Progenitor cell of endocrine pancreas (in vitro differentiated cells): ENCODE measurements at places on chromosomes 4 and X.

- H3K4me1 ChIP-seq, result peaks cover 18% of the 10 kb centered on the region
- no peak overlapping the region for H3K4me3 ChIP-seq
- peaks cover 8% of the 10 kb centered on the region for H3K36me3 ChIP-seq
Measured at GRCh38 chrX:23900220-23900797, 7.4 kb downstream of the APOO start.

DNA sequence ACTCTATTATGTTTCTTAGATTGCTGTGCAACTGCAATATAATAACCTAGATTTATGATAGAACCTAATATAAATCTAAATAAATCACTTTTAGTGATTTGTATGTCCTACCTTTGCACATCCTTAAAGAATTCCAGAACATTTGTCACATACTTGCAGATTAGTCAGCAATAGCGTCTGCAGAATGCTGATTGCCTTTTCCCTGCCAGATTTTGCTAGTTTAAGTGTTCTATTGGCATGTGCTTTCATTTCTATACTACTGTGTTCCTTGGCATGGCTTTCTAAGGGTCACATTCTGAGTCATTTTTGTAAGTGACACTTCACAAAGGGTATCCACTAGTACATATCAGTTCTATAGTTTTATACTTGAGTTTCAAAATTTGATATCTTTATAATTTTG, 303.1 kb upstream of the GIMD1 start:
- no peaks in the 10 kb centered on the region for H3K36me3 ChIP-seq
- no peaks in the 10 kb centered on the region for H3K27me3 ChIP-seq
- H3K4me1 ChIP-seq, result no peaks in the 10 kb centered on the region
- DNase-seq, result no peak
- no peak overlapping the region for H3K27ac ChIP-seq
- H3K4me3 ChIP-seq, result no peak overlapping the region

- H3K27me3 ChIP-seq, result peaks cover 3% of the 10 kb centered on the region
- peaks cover 6% of the 10 kb centered on the region for H3K4me1 ChIP-seq
- no peak overlapping the region for H3K27ac ChIP-seq
- H3K4me3 ChIP-seq, result no peak overlapping the region
Measured at GRCh38 chr4:81523672-81524327, 52.1 kb upstream of the RASGEF1B start.

- H3K4me3 ChIP-seq, result no peak overlapping the region
- peaks cover 4% of the 10 kb centered on the region for H3K27me3 ChIP-seq
- H3K36me3 ChIP-seq, result peaks cover 2% of the 10 kb centered on the region
- H3K4me1 ChIP-seq, result no peaks in the 10 kb centered on the region
Measured at GRCh38 chr4:108543359-108543968, 76.9 kb upstream of the RPL34 start.

GRCh38 chrX:104929324-104929723, 291.2 kb downstream of the TEX13A start:
- H3K27ac ChIP-seq, result no peak overlapping the region
- peaks cover 6% of the 10 kb centered on the region for H3K4me1 ChIP-seq
- no peak overlapping the region for H3K4me3 ChIP-seq
- H3K36me3 ChIP-seq, result no peaks in the 10 kb centered on the region
- H3K27me3 ChIP-seq, result no peaks in the 10 kb centered on the region
- DNase-seq, result no peak

GRCh38 chrX:38335382-38335781, 8.1 kb upstream of the RPGR start:
- no peak for DNase-seq
- no peaks in the 10 kb centered on the region for H3K4me1 ChIP-seq
- no peaks in the 10 kb centered on the region for H3K36me3 ChIP-seq
- H3K4me3 ChIP-seq, result no peak overlapping the region
- H3K27me3 ChIP-seq, result no peaks in the 10 kb centered on the region

GRCh38 chr4:15525080-15525479, 55.4 kb downstream of the CC2D2A start:
- no peak overlapping the region for H3K4me3 ChIP-seq
- H3K27me3 ChIP-seq, result no peaks in the 10 kb centered on the region
- peak overlapping the region; percentile 7 for H3K27ac ChIP-seq
- H3K4me1 ChIP-seq, result peaks cover 2% of the 10 kb centered on the region
- no peak for DNase-seq

- H3K27me3 ChIP-seq, result no peaks in the 10 kb centered on the region
- H3K4me3 ChIP-seq, result no peak overlapping the region
- no peak for DNase-seq
- H3K4me1 ChIP-seq, result no peaks in the 10 kb centered on the region
Measured at GRCh38 chrX:129590596-129590995, 50.5 kb downstream of the OCRL start.

GRCh38 chr4:145734576-145735346, 54.8 kb downstream of the C4orf51 start:
- no peaks in the 10 kb centered on the region for H3K36me3 ChIP-seq
- no peaks in the 10 kb centered on the region for H3K27me3 ChIP-seq
- H3K4me3 ChIP-seq, result no peak overlapping the region
- H3K27ac ChIP-seq, result peak overlapping the region; percentile 77

DNA sequence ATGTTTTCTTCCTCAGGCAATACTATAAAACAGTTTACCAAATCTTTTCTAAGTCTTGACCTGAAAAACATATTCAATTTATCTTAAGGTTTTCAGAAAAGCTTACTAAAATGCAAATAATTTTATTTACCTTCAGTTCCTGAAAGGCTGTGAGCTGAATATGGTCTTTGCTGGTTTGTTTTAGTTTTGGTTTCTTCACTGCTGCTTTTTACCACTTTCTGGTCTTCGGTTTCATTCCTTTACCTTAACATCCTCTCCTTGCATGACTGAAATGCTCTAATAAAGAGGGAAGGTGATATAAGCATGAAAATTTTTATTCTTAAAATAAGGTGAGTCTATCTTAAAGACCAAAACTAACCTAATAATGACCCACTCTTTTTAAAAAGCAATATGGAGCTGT, 97.1 kb upstream of the NRK start:
- H3K36me3 ChIP-seq, result no peaks in the 10 kb centered on the region
- H3K27ac ChIP-seq, result no peak overlapping the region
- DNase-seq, result no peak
- no peaks in the 10 kb centered on the region for H3K27me3 ChIP-seq
- H3K4me1 ChIP-seq, result peaks cover 4% of the 10 kb centered on the region
- no peak overlapping the region for H3K4me3 ChIP-seq

- no peak for DNase-seq
- H3K4me1 ChIP-seq, result peaks cover 16% of the 10 kb centered on the region
- H3K27ac ChIP-seq, result no peak overlapping the region
- H3K4me3 ChIP-seq, result no peak overlapping the region
- H3K27me3 ChIP-seq, result peaks cover 7% of the 10 kb centered on the region
- no peaks in the 10 kb centered on the region for H3K36me3 ChIP-seq
Measured at GRCh38 chr4:165204462-165204830, 2.9 kb upstream of the KLHL2 start.

DNA sequence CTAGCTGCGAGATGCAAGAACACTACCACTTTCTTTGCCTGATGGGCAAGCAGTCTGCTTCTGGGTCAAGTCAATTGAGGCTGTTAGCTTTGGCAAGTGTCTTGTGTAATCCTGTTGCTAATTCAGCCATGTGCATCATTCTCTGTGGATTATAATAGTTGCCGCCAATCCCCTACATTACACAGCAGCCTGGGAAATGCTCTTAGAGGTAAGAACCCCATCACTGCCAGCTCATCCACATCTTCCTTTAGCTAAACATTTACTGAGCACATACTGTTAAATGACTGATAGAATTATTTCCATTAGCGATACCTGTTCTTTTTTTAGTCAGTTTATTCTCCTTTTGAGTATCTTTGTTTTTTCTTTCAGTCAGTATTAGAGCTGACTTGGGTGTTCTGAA, 116.2 kb downstream of the CBR4 start:
- DNase-seq, result no peak
- H3K36me3 ChIP-seq, result peaks cover 41% of the 10 kb centered on the region
- no peak overlapping the region for H3K4me3 ChIP-seq
- no peak overlapping the region for H3K27ac ChIP-seq
- H3K27me3 ChIP-seq, result no peaks in the 10 kb centered on the region
- H3K4me1 ChIP-seq, result no peaks in the 10 kb centered on the region

GRCh38 chrX:1181170-1181569, 31.3 kb downstream of the CRLF2 start:
- peaks cover 2% of the 10 kb centered on the region for H3K4me1 ChIP-seq
- H3K27me3 ChIP-seq, result no peaks in the 10 kb centered on the region
- H3K36me3 ChIP-seq, result no peaks in the 10 kb centered on the region
- no peak overlapping the region for H3K27ac ChIP-seq

GRCh38 chr4:128225148-128225547, 62.5 kb downstream of the PGRMC2 start:
- H3K4me1 ChIP-seq, result peaks cover 17% of the 10 kb centered on the region
- no peak overlapping the region for H3K4me3 ChIP-seq
- H3K27me3 ChIP-seq, result no peaks in the 10 kb centered on the region

DNA sequence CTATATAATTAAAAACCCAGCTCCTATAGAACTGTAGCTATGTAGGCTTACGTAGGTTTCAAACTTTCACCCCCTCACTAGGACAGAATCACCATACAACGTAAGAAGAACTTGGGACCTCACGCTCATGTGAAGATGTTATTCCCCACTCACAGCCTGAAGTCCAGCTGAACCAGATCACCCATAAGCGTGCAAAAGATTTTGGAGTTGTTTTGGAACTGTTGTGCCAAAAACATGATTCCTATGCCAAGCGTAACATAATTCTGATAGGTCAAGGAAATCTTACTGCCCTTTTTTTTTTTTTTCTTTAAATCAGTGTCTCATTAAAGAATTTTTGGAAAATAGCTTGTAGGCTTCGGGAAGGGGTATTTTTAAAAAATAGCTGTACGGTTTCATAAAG, 57.0 kb downstream of the LCORL start:
- no peaks in the 10 kb centered on the region for H3K27me3 ChIP-seq
- peaks cover 1% of the 10 kb centered on the region for H3K36me3 ChIP-seq

DNA sequence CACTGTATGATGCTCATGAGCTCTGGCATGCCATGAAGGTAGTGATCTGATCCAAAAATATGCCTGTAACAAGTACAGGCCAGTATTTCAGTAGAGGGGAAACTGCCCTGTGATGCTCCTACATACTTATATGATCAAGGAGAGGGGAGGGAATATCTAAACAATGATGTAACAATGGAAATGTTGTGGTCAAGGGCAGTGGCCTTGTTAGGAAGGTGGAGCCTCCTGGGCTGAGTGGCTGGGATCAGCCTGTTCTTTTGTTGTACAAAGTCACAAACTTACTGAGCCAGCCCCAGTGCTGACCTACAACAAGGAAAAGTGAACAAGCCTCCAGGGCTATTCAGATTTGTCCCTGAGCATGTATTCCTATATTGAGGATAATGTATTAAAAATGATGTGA, 70.3 kb downstream of the ANXA10 start:
- no peak overlapping the region for H3K4me3 ChIP-seq
- H3K4me1 ChIP-seq, result peaks cover 7% of the 10 kb centered on the region
- no peaks in the 10 kb centered on the region for H3K36me3 ChIP-seq
- no peak overlapping the region for H3K27ac ChIP-seq
- no peak for DNase-seq

DNA sequence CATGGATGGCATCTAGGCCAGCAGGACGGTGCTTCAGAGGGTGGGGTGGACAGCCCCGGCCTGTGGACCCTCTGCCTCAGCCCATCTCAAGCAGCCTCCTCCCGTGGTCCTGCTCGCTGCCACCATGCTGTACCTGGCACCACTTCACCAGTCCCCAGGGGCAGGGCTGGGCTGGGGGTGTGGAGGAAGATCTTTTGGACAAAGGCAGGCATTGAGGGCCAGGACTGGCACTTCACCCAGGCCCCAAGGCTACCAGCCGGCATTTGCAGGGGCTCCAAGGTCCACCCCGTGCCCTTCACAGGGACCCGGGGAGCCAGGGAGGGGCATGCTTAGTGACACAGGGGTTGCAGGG, 713 bp downstream of the PLXNB3 start:
- H3K4me3 ChIP-seq, result no peak overlapping the region
- H3K27me3 ChIP-seq, result peaks cover 3% of the 10 kb centered on the region
- no peak for DNase-seq
- H3K36me3 ChIP-seq, result no peaks in the 10 kb centered on the region
- H3K27ac ChIP-seq, result no peak overlapping the region
- H3K4me1 ChIP-seq, result peaks cover 2% of the 10 kb centered on the region

GRCh38 chr4:3775005-3775404, 8.8 kb downstream of the ADRA2C start:
- peaks cover 35% of the 10 kb centered on the region for H3K27me3 ChIP-seq
- no peak overlapping the region for H3K4me3 ChIP-seq
- no peak overlapping the region for H3K27ac ChIP-seq
- H3K4me1 ChIP-seq, result peaks cover 2% of the 10 kb centered on the region
- DNase-seq, result no peak

DNA sequence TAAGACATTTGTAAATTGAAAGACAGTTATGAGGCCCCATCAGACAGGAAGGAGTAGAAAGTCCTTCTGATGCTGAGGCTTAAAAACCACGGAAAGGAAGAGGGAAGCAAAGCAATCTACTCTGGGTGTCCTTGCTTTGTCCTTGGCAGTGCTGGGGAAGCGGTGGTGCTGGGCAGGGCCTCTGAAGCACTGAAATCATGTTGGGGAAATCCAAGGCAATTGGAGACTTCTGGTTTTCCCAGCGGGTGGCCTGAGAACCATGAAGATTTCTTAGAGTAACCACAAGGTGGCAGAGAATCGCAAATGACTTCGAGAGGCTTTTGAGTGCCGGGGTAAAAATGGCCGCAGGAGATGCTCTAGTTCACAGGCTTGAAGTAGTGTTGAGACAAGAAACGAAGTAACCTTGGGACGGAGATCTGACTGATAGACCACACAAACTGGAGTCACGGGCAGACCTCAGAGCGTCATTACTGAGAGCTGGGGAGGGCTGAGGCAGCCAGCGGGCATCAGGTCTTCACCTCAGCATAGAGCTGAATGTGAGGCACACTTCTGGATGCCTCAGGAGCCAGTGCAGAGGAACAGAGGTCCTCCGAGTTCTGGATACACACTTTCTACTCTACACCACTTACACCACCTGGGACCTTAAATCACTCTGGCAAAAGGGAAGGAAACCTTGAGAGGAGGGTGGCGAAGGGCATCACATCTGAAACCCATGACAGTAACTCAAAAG, 130.7 kb upstream of the GPRIN3 start:
- no peak overlapping the region for H3K4me3 ChIP-seq
- DNase-seq, result peak; percentile 13
- no peaks in the 10 kb centered on the region for H3K36me3 ChIP-seq
- no peaks in the 10 kb centered on the region for H3K27me3 ChIP-seq
- no peak overlapping the region for H3K27ac ChIP-seq
- peaks cover 1% of the 10 kb centered on the region for H3K4me1 ChIP-seq

DNA sequence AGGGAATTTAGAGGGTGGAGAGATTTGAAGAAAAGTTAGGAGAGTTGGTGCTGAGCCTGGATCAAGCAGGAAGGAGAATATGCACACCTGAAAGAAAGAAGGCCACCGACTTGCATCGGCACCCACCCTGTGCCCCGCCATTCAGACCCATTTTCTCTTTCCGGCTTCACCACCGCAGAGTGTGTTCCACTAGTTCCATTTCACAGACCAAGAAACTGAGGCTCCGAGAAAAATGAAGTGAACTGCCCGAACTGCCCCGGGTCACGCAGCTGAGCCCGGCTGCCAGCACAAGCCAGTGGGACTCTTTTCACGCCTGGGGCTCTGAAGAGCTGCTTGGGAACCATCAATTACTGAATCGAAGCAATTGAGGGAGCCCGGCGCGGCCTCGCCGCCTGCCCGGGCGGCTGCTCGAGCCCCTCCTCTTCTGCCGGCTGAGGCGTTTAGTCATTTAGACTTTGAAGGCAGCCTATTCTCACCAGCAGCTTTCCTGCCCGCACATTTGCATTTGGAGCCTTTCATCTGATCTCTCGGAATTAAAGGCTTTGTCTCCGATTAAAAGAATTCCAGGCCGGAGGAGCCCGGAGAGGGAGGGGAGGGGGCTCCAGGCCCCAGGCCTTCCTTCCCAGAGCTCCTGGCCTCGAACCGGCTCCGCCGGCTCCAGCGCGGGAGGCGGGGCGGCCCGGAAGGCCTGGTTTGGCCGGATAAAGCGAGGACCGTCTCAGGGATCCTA, 140.2 kb upstream of the PJA1 start:
- H3K4me3 ChIP-seq, result no peak overlapping the region
- H3K36me3 ChIP-seq, result no peaks in the 10 kb centered on the region
- H3K4me1 ChIP-seq, result peaks cover 5% of the 10 kb centered on the region
- H3K27ac ChIP-seq, result no peak overlapping the region
- peaks cover 18% of the 10 kb centered on the region for H3K27me3 ChIP-seq
- DNase-seq, result no peak
